ENCODE measurements at places on chromosomes 1 and 21.
A peak's percentile ranks its signal among the peaks of the same experiment; 100 is the strongest.

GRCh38 chr1:213704941-213705340 is 282.8 kb upstream of the PROX1 start:
- DNase-seq, result no peak

- DNase-seq, result no peak
These were observed 1.4 kb upstream of the S100A4 start for GRCh38 chr1:153546796-153547559.

DNA sequence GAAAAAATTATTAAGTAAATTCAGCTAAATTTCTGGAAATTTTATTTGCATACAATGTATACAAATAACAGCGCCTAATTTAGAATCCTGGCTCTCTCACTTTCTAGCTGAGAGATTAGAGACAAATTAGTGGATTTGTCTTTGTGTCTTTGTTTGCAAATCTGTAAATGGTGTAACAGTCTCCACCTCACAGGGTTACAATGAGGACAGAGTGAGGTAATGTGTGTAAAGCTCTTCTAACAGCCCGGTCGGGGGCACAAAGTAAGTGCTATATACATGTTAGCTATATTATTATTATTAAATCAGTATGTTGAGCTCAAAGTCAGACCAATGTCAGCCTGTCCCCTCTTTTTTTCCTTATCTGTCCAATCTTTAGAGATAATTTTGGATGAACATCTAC is 5.0 kb upstream of the ADAMTSL4 start:
- DNase-seq, result no peak

- DNase-seq, result no peak
These were observed 130.8 kb downstream of the HFM1 start for GRCh38 chr1:91273875-91274274.

GRCh38 chr1:231838521-231838920 is 211.9 kb downstream of the DISC1 start:
- DNase-seq, result no peak

- DNase-seq, result no peak
These were observed 12.0 kb downstream of the AKT3 start for GRCh38 chr1:243837907-243838535.

GRCh38 chr1:94654031-94654430 is 112.5 kb upstream of the F3 start:
- no peak for DNase-seq

DNA sequence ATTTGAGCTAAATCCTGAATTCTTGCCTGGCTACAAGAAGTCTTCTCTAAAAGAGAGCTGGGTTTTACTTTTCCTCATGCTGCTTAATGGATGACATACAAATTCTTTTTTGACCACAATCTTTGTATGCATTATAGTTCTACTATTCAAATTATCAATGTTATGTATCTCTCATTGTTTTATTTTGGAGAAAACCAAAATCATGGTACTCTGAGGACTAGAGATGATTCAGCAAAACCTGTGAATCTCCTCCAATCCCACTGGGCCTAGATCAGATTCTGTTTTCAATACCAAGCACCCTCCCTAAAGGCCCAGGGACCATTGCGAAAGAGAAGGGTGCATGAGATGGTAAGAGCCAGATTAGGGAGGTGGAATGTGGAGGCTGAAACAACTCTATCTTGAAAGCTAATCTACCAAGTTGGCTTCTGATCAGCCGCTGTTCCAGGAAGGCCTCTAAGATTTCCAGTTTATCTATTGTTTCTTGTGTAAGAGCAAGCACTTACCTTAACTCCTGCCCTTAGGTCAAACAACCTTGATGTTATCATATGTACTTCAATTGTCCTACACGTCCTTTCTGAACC is 547.2 kb downstream of the PLPP3 start:
- DNase-seq, result no peak

- DNase-seq, result no peak
These were observed at the start of gene RSPO1 for GRCh38 chr1:37634244-37634991. Gene RSPO1 (minus strand): TSS chr1:37634892. CDS start chr1:37629661, 5,231 bp downstream.

GRCh38 chr1:185535621-185536020 is 198.6 kb upstream of the HMCN1 start:
- DNase-seq, result peak; percentile 59

GRCh38 chr1:203586496-203587081 is 40.0 kb upstream of the ATP2B4 start:
- DNase-seq, result peak; percentile 41

- peak; percentile 47 for DNase-seq
These were observed 1.5 kb downstream of the MORC3 start for GRCh38 chr21:36321325-36322082.

DNA sequence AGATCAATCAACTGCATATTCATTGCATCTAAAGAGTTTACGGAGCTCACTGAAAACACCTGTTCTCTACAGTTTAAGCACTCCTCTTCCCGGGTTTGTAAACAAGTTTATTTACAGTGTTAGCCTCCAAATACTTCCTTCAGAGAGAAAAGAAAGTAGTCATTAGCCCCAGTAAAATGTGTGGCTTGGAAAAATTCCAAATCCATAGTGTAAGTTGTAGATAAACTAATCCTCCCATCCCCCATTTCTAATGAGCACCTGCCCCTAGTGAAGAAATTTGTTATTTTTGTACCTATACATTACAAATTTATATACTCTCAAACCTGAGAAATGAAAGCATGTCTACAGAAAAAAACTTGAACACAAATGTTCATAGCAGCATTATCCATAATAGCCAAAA is 21.9 kb downstream of the PUM1 start:
- DNase-seq, result no peak

GRCh38 chr1:197008861-197009260 is 31.5 kb downstream of the CFHR5 start:
- no peak for DNase-seq

DNA sequence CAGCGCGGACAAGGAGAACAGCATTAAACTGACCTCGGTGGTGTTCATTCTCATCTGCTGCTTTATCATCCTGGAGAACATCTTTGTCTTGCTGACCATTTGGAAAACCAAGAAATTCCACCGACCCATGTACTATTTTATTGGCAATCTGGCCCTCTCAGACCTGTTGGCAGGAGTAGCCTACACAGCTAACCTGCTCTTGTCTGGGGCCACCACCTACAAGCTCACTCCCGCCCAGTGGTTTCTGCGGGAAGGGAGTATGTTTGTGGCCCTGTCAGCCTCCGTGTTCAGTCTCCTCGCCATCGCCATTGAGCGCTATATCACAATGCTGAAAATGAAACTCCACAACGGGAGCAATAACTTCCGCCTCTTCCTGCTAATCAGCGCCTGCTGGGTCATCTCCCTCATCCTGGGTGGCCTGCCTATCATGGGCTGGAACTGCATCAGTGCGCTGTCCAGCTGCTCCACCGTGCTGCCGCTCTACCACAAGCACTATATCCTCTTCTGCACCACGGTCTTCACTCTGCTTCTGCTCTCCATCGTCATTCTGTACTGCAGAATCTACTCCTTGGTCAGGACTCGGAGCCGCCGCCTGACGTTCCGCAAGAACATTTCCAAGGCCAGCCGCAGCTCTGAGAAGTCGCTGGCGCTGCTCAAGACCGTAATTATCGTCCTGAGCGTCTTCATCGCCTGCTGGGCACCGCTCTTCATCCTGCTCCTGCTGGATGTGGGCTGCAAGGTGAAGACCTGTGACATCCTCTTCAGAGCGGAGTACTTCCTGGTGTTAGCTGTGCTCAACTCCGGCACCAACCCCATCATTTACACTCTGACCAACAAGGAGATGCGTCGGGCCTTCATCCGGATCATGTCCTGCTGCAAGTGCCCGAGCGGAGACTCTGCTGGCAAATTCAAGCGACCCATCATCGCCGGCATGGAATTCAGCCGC is 2.5 kb downstream of the S1PR1 start:
- DNase-seq, result no peak

- DNase-seq, result no peak
These were observed 838 bp upstream of the GRIK3 start for GRCh38 chr1:37035014-37035691.

DNA sequence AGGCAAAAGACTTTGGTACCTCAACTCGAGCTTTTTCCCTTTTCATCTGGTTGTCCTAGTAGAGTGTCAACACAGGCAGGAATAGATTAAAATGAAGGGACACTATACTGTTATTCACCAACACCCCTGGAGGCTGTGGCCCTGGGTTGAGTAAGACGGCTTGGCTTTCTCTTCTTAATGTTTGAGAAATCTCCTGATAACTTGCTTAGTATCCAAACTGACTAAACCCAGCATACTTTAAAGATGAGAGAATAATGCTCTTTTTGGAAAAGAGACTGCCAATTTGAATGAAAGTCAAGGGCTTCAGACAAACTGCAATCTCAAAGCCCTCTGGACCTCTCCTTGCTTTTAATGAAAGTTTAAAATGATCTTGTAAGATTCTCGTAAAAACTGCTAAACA is 2.6 kb upstream of the SLC30A1 start:
- no peak for DNase-seq

GRCh38 chr1:44030605-44031251 is 534 bp downstream of the SLC6A9 start:
- DNase-seq, result peak; percentile 10

DNA sequence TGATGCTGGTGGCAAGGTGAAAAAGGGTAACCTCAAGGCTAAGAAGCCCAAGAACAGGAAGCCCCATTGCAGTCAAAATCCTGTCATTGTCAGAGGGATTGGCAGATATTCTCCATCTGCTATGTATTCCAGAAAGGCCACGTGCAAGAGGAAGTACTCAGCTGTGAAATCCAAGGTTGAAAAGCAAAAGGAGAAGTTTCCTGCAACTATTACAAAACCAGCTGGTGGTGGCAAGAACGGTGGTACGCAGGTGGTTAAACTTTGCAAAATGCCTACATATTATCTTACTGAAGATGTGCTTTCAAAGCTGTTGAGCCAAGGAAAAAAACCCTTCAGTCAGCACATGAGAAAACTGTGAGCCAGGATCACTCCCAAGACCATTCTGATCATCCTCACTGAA is 13.7 kb upstream of the VPS45 start:
- peak; percentile 51 for DNase-seq

DNA sequence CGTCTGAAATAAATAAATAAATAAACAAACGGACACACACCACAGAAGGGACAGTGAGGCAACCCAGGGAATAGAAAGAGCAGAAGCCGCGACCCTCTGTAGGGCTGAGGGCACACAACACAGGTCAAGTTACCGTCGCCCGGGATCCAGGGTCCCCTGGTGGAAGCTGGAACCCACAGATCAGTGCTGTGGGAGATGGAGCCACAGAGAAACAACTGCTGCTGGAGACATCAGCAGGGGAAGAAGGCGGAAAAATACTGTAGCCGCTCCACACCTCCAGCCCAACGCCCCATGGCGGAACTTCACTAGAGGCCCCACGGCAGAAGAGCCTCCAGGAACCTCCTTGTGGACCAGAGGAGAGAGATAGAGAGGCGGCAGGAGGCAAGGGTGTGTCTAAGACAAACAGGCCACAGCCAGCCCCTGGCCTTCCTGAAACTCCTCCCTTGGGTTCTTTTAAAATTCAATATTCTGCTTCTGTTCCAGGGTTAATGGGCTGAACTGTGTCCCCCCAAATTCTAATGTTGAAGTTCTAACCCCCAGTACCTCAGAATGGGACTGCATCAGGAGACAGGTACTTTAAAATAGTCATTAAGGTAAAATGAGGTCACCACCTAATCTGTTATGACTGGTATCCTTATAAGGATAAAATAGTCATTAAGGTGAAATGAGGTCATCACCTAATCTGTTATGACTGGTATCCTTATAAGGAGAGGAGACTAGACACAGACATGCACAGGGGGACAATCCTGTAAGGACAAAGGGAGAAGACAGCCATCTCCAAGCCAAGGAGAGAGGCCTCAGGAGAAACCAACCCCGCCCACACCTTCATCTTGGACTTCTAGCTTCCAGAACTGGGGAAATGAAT is 7.7 kb upstream of the HLCS start:
- DNase-seq, result no peak

DNA sequence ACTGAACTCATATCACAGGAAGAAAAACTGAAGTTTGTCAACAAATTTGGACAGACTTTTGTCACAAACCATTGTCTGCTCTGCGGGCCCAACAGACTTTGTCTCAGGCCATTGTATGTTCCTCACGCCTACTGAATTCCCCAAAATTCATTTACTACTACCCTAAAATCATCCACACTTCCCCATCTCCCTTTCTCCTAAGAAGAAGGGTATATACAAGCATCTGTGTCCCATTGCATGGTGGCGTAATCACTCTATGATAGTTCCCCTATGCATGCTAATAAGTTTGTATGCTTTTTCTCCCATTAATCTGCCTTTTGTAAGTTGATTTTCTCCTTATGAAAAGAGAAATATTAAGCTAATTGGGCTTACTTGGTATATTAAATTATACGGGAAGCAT is 54.9 kb upstream of the ATF3 start:
- peak; percentile 74 for DNase-seq

DNA sequence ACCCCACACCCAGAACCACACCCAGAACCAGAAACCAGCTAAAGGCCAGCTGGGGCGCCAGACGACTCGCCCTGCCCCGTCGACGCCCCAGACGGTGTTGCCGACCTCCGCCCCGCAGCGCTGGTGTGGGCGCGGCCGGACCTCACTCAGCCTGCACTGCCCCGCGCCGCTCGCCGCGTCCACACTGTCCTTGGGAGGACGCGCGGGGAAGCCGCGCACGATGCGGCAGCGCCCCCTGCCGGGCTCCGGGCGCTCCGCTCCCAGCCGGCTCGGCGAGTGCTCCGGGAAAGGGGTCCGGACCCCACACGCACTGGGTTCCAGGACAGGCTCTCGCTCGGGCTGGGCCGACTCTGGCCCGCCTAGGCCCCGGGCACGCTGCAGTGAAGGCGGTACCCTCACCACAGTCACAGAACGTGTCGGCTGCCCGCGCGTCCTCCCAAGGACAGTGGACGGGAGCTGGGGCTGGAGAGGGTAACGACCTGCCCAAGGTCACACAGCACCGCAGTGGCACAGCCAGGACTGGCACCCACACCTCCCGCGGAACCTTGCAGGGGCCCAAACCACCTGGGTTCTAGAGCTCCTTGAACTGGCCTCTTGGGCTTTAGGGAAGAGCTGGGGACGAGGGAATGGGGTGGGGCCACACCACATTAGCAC is 90.2 kb downstream of the DMRTA2 start:
- DNase-seq, result peak; percentile 71

DNA sequence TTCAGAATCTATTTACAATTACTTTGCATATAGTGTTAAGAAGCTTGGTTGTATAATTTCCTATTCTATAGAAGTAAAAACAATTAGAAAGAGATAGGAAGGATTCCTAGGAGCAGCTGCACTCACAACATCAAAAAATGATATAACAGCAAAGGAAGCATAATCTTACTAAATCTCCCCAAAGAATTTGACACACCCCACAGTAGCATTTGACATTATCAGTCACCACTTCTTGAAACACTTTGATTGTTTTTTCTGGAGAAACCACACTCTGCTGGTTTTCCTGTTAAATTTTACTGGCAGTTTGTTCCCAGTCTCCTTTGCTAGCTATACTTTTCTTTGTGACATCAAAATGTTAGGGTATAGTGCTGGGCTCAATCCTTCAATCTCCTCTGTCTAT is 100.8 kb upstream of the KIAA1614 start:
- no peak for DNase-seq

DNA sequence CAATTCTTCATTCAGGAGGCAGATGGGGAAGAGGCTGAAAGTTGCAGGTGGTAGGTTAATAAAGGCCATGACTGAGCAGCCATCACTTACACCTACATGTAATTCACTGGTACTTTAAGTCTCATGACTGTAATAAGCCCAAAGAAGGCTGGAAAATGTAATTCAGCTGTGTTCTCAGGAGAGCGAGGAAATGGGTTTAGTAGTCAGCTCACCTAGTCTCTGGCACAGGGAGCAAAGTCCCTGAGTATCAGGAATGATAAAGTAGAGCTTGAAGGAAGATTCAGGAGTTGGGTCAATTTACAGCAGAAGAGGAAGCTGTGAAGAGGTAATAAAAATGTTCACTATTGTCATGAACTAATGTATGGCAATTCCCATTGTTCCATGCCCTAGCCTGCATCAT is 393.4 kb upstream of the KAZN start:
- DNase-seq, result no peak

- DNase-seq, result peak; percentile 76
These were observed 137.4 kb upstream of the USP25 start for GRCh38 chr21:15592271-15592860.

Data from inflammatory macrophage (primary cell).